CD4-positive, alpha-beta T cell treated with Interleukin-4 for 4 hours (primary cell): ENCODE measurements at places on chromosomes 7 and 10.

DNA sequence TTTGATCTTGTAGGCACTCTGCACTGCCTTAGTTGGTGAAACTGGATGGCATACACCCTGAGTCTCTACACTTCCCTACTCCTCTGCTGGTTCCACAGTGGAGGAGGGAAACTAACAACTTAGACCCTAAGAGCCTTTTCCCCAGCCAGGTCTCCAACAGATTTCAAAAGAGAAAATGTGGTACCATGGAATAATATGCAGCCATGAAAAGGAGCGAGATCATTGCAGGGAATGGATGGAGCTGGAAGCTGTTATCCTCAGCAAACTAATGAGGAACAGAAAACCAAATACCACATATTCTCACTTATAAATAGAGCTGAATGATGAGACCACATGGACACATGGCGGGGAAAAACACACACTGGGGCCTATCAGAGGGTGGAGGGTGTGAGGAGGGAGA, 36.3 kb upstream of the CCDC3 start:
- DNase-seq, result no peak

GRCh38 chr10:91420868-91421267, 10.7 kb downstream of the HECTD2 start:
- no peak for DNase-seq

- no peak for DNase-seq
These were observed 3.8 kb downstream of the FAM133B start for GRCh38 chr7:92586403-92586802.

- no peak for DNase-seq
These were observed 133.3 kb downstream of the DGKB start for GRCh38 chr7:14769261-14769660.

- peak; percentile 56 for DNase-seq
These were observed 52.7 kb upstream of the VIPR2 start for GRCh38 chr7:159197066-159197975.

- DNase-seq, result no peak
These were observed 27.0 kb downstream of the CDK6 start for GRCh38 chr7:92809397-92809759.

DNA sequence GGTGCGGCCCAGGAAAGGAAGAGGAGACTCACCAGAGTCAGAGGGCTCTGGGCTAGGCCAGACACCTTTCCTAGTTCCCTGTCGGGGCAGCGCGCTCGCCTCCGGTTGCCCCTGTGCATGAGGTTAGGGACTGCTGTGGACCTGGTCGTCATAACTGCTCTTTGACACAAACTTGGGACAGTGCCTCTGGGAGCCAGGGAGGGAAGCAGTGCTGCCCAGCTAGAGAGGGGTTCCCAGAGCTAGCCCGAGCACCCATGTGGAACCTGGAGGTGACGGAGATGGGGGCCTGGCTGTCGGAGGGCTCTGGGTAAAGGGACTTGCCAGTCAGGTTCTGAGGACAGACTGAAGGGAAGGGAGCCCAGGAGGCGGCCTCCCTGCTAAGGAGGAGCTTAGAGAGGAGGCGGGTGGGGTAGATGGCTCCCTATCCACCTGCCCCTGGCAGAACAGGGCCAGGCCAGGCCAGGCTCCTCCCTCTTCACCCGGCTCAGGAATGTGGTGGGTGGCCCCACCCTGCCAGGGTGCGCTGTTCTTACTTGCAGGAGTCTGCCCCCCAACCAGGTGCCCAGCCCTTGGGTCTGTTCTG, 29.7 kb downstream of the AGAP3 start:
- no peak for DNase-seq

DNA sequence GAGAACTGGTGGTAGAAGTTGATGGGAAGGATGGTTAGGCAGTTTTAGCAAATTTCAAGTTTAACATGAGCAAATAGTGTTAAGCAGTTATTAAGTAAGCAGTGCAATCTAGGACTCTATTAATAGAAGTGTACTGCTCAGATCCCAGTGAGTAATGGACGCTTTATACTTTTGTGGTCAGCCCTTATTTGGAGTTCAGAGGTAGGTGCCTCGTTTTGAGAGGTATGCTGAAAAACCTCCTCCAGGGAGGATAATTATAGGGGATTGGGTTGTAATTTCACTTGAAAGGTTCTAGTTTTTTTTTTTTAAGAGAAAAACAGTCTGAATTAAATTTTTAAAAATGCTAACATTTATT, 33.5 kb upstream of the CCDC7 start:
- no peak for DNase-seq

DNA sequence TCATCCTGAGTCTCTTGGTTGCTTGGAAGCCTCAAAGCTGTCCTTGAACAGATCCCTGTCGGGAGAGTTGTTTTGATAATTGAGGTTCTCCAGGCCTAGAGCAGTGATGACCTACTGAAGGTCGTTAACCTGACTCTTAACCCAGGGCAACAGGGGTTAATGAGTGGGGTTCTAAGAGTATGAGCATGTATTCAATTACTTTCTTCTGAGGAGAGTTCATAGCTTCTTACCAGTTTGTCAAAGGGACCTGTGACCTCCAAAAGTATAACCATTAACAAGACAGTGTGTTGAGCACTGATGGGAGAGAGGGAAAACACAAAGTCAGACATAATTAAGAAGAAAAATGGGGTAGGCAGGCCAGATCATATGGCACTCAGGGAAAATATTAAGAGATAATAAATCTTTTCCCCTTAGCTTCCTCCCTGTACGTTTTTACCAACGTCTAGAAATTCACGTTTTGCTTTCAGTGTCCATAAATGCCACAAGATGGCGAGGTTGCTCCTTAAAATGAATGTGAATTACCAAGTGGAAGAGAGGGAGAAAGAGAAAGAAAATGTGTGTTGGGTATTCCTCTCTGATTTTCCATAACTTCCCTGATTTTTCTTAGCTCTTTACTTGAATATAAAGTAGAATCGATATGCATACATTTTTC, 97.6 kb downstream of the SUGCT start:
- DNase-seq, result peak; percentile 2

GRCh38 chr7:87505122-87505521, 29.6 kb upstream of the ABCB4 start:
- DNase-seq, result no peak

DNA sequence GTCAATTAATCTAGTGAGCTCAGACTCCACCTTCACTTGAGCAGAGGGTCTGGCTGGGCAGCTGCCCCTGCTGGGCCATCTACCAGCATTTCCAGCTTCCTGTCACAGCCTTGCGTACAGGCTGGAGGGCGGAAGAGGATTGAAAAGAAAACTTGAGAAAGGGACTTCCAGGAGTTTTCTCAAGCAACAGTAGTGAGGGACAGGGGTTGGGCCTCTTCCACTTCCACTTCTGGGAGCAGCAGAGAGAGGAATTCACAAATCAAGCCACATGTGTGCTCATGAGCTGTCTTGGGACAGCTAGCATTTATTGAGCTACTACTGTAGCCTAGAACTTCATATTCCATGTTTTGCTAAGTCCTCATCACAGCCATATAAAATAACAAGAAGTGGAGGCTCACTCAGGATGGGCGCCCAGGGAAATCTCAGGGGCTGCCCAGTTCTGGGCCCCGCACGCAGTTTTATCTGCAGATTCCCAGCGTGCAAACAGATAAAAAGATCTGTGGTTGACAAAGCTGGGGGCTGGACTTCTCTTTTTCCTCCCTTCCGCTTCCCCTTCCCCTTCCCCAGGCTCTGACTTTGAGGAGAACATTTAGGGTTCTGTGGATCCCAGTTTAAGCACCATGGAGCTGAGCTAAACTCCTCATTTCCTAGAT, 135.8 kb downstream of the RGS10 start:
- no peak for DNase-seq
